T-helper 17 cell (primary cell): ENCODE measurements at places on chromosomes 6 and 20. TPM values are rescaled to one million over a fixed set of nuclear protein-coding genes. Genes with fewer than 3 reads are reported as not detected.

DNA sequence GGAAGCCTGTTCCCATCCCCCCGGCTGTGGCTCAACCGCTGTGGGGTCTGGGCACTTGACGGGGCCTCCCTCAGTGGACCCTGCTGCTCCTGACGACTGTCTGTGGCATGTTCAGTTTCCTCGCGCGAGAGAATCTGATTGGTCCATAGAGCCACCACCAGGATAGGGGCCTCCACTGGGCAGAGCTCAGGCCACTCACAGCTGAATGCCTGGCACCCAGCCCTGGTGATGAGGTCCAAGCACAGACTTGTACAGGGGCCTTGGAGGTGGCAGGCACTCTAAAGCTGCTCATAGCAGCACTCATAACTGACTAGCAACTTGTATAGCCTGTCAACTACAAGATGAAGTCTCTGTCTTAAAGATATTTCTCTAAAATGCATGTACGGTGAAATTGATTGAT, 368.1 kb downstream of the NRN1 start:
- H3K4me1 ChIP-seq = no peaks in the 10 kb centered on the region
- H3K27ac ChIP-seq = no peak overlapping the region
- no peaks in the 10 kb centered on the region for H3K36me3 ChIP-seq
- no peaks in the 10 kb centered on the region for H3K27me3 ChIP-seq
- no peak overlapping the region for H3K4me3 ChIP-seq

- no peak for DNase-seq
- peaks cover 12% of the 10 kb centered on the region for H3K4me1 ChIP-seq
- peak overlapping the region; percentile 47 for H3K4me3 ChIP-seq
- peaks cover 41% of the 10 kb centered on the region for H3K27me3 ChIP-seq
- no peak overlapping the region for H3K27ac ChIP-seq
Measured at GRCh38 chr20:45098103-45098773, 2.7 kb downstream of the KCNS1 start.

- no peak overlapping the region for H3K27ac ChIP-seq
- DNase-seq = no peak
- peaks cover 32% of the 10 kb centered on the region for H3K27me3 ChIP-seq
- no peaks in the 10 kb centered on the region for H3K36me3 ChIP-seq
- H3K4me1 ChIP-seq = no peaks in the 10 kb centered on the region
- H3K4me3 ChIP-seq = no peak overlapping the region
Measured at GRCh38 chr6:100100776-100101175, 106.8 kb upstream of the MCHR2 start.

GRCh38 chr6:168105813-168106632, 27.0 kb upstream of the FRMD1 start:
- H3K4me1 ChIP-seq = no peaks in the 10 kb centered on the region
- no peak overlapping the region for H3K27ac ChIP-seq
- no peak for DNase-seq

GRCh38 chr20:4763723-4764510, 42.2 kb downstream of the PRND start:
- H3K27me3 ChIP-seq = peaks cover 3% of the 10 kb centered on the region
- no peak overlapping the region for H3K4me3 ChIP-seq
- DNase-seq = no peak
- H3K36me3 ChIP-seq = no peaks in the 10 kb centered on the region

- H3K27ac ChIP-seq = no peak overlapping the region
- no peaks in the 10 kb centered on the region for H3K36me3 ChIP-seq
- H3K4me1 ChIP-seq = no peaks in the 10 kb centered on the region
- peaks cover 22% of the 10 kb centered on the region for H3K27me3 ChIP-seq
Measured at GRCh38 chr6:17115251-17116116, 13.6 kb downstream of the STMND1 start.

GRCh38 chr6:32862725-32863124, 8.7 kb downstream of the PSMB9 start:
- H3K4me1 ChIP-seq = peaks cover 29% of the 10 kb centered on the region
- no peaks in the 10 kb centered on the region for H3K27me3 ChIP-seq
- no peak overlapping the region for H3K4me3 ChIP-seq
- no peak overlapping the region for H3K27ac ChIP-seq
- no peak for DNase-seq
- peaks cover 2% of the 10 kb centered on the region for H3K36me3 ChIP-seq

GRCh38 chr6:34301408-34301807, 52.6 kb upstream of the SMIM29 start:
- no peak overlapping the region for H3K4me3 ChIP-seq
- peaks cover 11% of the 10 kb centered on the region for H3K4me1 ChIP-seq
- no peak overlapping the region for H3K27ac ChIP-seq
- DNase-seq = no peak
- H3K27me3 ChIP-seq = no peaks in the 10 kb centered on the region

DNA sequence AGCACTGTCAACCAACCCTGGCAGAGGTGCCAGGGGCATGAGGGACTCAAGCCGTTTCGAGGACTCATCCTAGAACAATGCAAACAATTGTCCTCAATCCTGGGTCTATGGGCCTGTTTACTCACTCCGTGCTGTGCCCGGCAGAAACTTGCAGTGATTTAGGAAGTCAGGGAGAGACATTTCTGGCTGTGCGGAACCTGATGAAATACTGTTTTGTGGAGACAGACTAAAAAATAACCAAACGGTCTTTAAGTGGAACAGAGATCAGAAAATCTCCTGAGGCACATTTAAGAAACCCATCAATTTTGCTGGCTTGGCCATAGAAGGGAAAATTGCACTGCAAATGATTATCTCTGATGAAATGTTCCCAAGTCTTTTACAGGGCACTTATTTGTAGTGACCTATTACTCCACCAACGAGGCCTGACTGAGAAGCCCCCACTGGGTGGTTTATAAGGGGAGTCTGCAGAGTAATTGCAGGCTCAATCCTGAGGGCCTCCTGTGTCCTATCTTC, 79.8 kb upstream of the KCNK16 start:
- no peak for DNase-seq
- H3K27me3 ChIP-seq = peaks cover 7% of the 10 kb centered on the region
- no peak overlapping the region for H3K4me3 ChIP-seq
- no peaks in the 10 kb centered on the region for H3K36me3 ChIP-seq
- H3K27ac ChIP-seq = no peak overlapping the region

DNA sequence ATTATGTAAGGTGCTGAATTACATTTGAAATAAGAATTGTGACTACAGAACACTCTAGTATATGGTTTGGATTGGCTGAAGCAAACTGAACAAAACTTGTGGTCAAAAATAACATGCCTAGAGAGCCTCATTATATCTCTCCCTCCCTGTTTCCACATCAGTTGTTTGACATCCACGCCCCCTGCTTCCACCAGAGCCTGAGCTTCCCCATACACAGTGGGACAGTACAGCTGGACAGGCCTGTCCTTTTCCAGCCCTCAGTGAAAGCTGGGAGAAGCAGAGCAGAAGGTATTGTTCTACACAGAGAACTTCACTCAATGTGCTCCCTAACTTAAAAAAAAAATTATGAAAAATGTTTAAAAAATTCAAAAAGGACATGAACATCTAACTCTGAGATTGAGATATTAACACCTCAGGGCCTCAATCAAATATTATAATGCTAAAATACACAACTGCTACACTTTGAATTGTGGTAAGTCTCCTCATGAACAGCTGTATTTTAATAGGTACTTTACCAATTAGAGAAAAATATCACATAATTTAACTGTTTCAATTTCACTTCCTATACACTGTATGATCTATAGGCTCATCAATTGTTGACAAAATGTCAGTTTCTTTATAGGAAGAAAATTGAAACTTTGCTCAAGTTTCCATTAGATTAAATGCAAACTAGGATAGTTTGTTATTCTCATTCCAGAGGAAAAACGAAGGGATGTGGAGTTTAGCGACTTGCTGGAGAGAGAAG, 44.9 kb upstream of the SCML4 start:
- H3K27me3 ChIP-seq = peaks cover 5% of the 10 kb centered on the region
- no peak overlapping the region for H3K4me3 ChIP-seq
- peak overlapping the region; percentile 51 for H3K27ac ChIP-seq
- H3K36me3 ChIP-seq = peaks cover 3% of the 10 kb centered on the region
- no peak for DNase-seq

DNA sequence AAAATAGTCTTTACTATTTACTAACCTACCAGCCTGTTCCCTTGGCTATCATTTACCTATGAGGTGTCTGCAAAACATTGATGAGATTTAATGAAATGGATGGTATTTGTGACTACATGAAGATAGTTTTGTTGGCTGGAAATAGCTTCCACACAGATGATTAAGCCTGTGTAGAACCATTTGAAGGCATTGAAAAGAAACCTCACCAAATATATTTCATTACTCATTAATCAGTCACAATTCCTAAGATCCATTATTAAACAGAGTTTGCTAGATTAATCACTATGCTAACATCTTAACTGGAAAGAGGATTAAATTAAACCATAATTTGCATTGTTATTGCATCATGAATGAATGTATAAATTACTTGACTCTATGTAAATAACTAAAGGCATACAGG, 560.3 kb downstream of the BMP2 start:
- H3K36me3 ChIP-seq = no peaks in the 10 kb centered on the region
- DNase-seq = no peak
- no peaks in the 10 kb centered on the region for H3K27me3 ChIP-seq
- no peaks in the 10 kb centered on the region for H3K4me1 ChIP-seq
- no peak overlapping the region for H3K4me3 ChIP-seq
- no peak overlapping the region for H3K27ac ChIP-seq

DNA sequence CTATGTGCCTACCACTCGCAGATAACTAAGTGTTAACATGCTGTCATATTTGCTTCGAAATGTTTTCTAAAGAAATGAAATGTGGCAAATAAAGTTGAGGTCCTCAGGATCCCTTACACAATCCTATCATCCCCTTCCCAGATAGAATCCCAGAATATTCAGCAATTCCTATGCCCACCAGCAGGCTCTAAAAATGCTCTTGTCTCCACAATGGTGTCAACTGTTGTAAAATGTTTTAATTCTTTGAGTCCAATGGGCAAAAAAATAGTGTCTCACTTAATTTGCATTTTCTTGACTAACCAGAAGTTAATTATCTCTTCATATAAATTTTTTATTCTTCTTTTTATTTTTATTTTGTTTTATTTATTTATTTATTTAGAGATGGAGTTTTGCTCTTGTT, 103.9 kb upstream of the MAP7 start:
- H3K36me3 ChIP-seq = peaks cover 5% of the 10 kb centered on the region
- peaks cover 5% of the 10 kb centered on the region for H3K4me1 ChIP-seq
- no peak for DNase-seq
- no peak overlapping the region for H3K27ac ChIP-seq
- H3K4me3 ChIP-seq = no peak overlapping the region
- no peaks in the 10 kb centered on the region for H3K27me3 ChIP-seq

- no peak for DNase-seq
- H3K36me3 ChIP-seq = peaks cover 3% of the 10 kb centered on the region
- H3K27me3 ChIP-seq = no peaks in the 10 kb centered on the region
- H3K4me3 ChIP-seq = peak overlapping the region; percentile 65
Measured at GRCh38 chr6:13724182-13724581, 12.5 kb upstream of the RANBP9 start.

DNA sequence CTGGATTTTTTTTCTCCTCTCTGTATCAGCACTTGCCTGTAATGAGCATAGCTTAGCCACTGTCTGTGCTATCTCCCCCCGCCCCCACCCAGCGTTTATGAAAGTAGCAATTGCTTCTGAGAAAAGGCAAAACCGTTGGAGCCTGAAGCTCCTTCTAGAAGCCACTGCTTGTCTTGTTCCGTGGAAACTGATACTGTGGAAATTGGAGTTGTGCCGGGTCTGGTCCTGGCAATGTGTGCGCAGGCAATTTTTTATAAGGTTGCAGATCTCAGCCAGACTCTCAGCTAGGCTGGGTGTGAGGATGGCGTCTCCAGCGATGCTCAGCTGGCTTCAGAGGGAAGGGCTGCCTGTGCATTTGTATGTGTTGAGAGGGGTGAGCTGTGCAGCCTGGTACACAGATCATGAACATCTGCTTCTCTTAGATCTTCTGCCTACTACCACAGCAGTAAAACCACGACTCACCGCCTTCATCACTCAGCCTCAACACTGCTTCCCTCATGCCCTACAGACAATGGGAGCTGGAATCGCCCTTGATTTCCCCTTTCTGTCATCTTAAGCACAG, 72.4 kb upstream of the GTSF1L start:
- H3K27me3 ChIP-seq = peaks cover 6% of the 10 kb centered on the region
- H3K4me3 ChIP-seq = no peak overlapping the region
- no peak for DNase-seq

DNA sequence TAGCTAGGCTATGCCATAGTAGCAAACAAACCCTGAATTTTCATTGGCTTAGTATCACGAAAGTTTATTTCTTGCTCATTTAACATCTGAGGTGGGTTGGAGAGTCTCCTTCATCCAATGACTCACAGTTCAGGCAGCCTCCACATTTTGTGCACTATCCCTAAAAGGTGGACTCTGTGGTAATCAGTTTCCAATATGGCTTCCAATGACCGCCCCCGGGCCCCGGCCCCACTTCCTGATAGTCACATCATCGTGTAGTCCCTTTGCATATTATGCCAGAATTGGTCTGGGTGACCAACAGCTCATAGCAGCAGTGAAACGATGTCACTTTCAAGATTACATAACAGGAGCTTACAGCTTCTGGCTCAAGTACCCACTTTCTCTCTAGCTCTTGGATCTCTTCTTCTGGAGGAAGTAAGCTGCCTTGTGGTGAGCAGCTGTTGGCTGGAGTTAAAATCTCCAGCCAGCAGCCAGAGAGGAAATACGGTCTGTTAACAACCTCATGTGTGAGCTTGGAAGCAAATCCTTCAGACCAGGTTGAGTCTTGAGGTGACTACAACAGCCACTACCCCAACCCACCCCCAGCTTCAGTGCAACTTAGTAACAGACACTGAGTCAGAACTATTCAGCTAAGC, 7.8 kb downstream of the HCRTR2 start:
- H3K27ac ChIP-seq = no peak overlapping the region
- DNase-seq = no peak
- H3K36me3 ChIP-seq = no peaks in the 10 kb centered on the region
- H3K4me1 ChIP-seq = no peaks in the 10 kb centered on the region

- H3K4me1 ChIP-seq = peaks cover 7% of the 10 kb centered on the region
- H3K36me3 ChIP-seq = no peaks in the 10 kb centered on the region
- H3K27me3 ChIP-seq = peaks cover 26% of the 10 kb centered on the region
- H3K4me3 ChIP-seq = no peak overlapping the region
- no peak overlapping the region for H3K27ac ChIP-seq
Measured at GRCh38 chr6:127147534-127147933, 29.1 kb downstream of the RSPO3 start.

- no peaks in the 10 kb centered on the region for H3K36me3 ChIP-seq
- H3K27ac ChIP-seq = no peak overlapping the region
- H3K27me3 ChIP-seq = peaks cover 24% of the 10 kb centered on the region
- H3K4me3 ChIP-seq = no peak overlapping the region
- DNase-seq = no peak
Measured at GRCh38 chr6:4970739-4971395, 33.0 kb downstream of the RPP40 start.

Gene ZC2HC1B
- not detected for total RNA-seq

Gene HLA-DRA
- 117 TPM for total RNA-seq

Gene EHMT2
- 46.2 TPM for total RNA-seq

Gene BACH2
- 69.9 TPM for total RNA-seq

Gene GINM1
- 18.3 TPM for total RNA-seq

Gene FOXS1
- total RNA-seq = not detected

Gene ANGPT4
- not detected for total RNA-seq

Gene RAET1E
- total RNA-seq = not detected

Gene ZDHHC14
- total RNA-seq = 3.6 TPM

Gene SAPCD1
- 3.6 TPM for total RNA-seq

Gene NMBR
- total RNA-seq = not detected
